Lower lobe of right lung (tissue), 2 donors: ENCODE measurements at places on chromosomes 7 and 10. TPM values are rescaled to one million over a fixed set of nuclear protein-coding genes. Genes with fewer than 3 reads are reported as not detected.

The NEBL gene
- 96.4 TPM for total RNA-seq

DNA sequence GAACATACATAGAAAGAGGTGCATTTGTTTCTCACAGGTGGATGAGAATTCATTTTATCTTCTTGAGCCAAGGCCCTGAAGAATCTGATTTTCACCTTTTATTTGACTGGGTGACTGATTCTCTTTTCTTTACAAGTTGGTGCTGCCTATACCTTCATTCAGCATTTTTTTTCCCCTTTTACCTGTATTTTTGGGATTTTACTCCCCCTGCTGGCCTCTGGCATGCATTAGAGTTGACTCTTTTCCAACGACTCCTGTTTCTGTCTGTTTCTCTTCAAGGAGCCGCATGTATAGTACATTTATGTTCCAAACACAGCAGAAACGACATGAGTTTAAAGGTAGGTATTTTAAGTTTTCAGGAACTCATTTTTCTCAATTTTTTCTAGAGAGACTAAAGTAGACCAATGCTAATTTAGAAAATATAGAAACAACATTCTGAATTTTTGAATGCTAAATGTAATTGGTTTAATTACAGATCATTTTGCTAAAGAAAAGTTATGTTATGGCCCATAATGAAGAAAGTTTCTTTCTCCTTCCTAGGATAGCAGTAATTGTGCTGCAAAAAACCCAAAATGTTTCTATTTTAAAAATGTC, 149.8 kb upstream of the HDAC9 start:
- no peak for DNase-seq

GRCh38 chr7:148262721-148263229, 327.8 kb upstream of the C7orf33 start:
- DNase-seq: peak; percentile 56

The MYH16 gene
- total RNA-seq: not detected

- DNase-seq: no peak
Observed at GRCh38 chr10:64881257-64881656, 1360.1 kb downstream of the REEP3 start.

DNA sequence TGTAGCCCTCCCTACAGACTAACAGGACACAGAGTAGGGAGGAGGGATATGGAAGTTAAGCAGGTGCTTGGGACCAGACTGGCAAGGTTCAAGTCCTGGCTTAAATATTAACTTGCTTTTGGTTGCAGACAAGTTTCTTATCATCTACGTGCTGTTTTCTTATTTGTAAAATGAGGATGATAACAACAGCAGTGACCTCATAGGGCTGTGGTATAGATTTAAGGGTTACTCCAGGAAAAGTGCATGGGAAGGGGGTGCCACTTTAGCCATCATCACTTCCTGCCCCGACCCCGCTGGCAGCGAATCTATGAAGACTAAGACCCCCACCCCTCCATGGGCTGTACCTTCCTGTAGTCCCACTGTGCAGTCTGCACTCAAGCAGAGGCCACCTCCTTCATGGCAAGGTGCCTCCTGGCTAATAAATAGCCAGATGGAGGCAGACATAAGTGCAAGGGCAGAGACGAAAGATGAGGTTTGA, 250.2 kb downstream of the COBL start:
- DNase-seq: no peak

DNA sequence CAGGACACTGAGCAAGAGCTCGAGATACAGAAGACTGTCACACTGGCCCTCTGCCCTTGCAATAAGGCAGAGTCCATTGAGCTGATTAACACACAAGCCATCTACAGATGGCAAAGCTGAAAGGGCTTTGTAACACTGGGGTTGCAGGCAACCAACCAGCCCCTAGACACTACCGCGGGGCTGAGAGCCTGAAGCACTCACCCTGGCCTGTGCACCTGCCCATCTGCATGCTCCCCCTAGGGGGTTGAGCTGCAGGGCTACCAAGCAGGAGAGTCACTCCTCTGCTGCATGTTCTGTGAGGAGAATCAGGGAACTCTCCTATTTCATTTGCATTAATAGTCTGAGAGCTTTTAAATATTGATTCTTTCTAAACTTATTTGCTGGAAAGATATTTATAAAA, 128.1 kb upstream of the VIPR2 start:
- DNase-seq: no peak

DNA sequence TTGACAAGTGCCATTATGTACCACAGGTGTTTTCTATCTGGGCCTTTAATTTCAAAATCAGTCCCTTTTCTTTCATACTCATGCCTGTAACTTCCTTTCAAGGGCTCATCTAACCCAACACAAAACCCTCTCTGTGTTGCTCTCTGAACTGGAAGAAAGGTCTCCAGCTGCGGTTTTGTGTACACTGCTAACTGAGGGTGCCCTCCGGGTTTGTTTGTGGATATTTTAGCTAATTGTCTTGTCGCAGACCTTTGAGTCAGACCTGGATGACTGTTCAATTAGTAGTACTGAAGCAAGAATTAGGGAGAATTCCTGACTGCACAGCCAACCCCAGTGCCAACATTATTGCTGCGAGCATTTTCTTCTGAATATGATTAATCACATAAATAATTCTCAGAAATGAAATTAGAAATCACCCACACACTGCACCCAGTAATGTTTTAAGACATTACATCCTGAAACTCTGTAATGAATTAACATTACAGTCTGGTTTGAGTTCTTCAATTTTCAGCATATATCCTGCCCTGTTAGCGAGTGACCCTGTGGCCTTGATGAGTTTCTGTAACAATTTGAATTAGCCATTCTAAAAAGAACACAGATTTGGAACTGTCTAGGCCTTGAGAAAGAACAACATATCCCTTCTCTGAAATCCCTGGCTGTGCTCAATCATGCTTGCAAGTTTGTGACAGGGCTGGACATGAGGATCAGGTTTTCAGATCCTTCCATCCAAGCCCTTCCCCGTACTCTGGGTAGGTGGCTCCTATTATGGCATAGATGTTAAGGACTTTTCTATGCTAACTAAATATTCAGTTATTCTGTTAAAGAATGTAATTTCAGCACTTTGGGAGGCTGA, 460.1 kb downstream of the PLXDC2 start:
- DNase-seq: no peak

GRCh38 chr7:2217716-2218443, 14.9 kb downstream of the MAD1L1 start:
- DNase-seq: no peak

The SHH gene
- total RNA-seq: 7.3 TPM

DNA sequence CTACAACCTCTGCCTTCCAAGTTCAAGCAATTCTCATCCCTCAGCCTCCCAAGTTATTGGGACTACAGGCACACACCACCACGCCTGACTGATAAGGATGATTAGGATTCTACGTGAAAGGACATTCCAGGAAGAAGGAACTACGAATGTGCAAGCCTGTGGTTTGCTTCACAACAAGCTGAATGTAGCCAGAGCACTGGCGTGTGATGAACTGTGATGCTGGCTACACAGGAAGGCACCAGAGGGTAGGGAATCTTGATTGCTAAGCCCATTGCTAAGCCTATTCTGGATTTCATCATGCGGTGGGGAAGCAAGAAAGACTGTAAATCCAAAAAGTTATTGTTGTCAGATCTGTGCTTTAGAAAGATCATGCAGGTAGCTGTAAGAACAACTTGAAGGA, 72.3 kb upstream of the SRRM3 start:
- DNase-seq: no peak

GRCh38 chr7:76514926-76515771, 4.8 kb downstream of the UPK3B start:
- no peak for DNase-seq

- no peak for DNase-seq
Observed at GRCh38 chr7:40808378-40808942, 673.7 kb downstream of the SUGCT start.

GRCh38 chr7:27179503-27180430, 5.3 kb downstream of the HOXA11 start:
- peak; percentile 76 for DNase-seq

- DNase-seq: no peak
Observed at GRCh38 chr10:113444766-113445365, 108.0 kb upstream of the HABP2 start.

The MMD2 gene
- total RNA-seq: not detected

- DNase-seq: no peak
Observed at GRCh38 chr7:125459038-125459437, 529.4 kb upstream of the POT1 start.

DNA sequence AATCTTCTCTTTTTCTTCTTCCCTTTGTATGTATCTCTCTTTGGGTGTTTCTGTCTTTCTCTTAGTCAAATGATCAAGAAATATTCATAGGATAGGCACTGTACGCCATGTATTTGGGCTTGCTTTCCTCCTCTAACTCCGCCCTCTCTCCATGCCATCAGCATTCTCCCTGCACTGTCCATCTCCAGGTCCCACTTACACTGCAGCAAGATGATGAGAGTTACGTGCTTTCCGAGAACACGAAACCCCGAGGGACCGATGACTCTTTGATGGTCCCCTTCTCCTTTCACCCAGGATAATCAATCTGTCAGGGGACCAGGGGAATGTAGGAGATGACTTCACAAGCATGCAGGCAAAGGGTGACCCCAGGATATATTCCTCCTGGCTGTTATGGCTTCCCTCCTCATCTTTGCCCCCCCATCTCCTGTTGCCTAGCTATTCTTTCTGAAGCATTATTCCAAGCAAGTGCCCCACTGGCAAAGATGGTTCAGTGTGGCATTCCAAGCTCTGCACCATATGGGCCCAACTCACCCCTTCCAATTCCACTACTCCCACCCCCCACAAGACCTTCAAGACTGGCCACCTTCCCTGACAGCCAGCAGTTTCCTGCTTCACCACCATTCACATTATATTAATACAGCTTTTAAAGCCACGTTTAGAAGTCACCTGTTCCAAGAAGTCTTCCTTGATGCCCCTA, 40.0 kb downstream of the HIF1AN start:
- DNase-seq: no peak

DNA sequence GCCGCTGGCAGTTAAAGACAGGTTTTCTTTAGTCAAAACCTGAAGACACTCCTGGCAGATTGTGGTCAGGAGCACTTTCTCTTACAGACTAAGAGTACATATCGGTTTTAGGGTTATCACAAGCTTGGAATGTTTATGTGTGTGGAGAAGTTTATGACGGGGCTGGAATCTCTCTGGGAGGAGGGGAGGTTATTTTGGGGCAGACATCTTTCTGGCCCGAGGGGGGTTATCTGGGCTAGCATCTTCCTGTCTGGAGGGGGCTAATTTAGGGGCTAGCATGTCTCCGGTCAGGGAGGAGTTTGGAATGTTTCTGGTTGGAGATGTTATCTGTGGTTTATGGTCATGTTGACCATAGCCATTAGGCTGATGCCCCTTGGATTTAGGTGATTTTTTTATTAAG, 141.2 kb upstream of the KIF5B start:
- no peak for DNase-seq

The STN1 gene
- total RNA-seq: 37.0 TPM

GRCh38 chr7:138208864-138209263, 132.6 kb downstream of the AKR1D1 start:
- DNase-seq: no peak

DNA sequence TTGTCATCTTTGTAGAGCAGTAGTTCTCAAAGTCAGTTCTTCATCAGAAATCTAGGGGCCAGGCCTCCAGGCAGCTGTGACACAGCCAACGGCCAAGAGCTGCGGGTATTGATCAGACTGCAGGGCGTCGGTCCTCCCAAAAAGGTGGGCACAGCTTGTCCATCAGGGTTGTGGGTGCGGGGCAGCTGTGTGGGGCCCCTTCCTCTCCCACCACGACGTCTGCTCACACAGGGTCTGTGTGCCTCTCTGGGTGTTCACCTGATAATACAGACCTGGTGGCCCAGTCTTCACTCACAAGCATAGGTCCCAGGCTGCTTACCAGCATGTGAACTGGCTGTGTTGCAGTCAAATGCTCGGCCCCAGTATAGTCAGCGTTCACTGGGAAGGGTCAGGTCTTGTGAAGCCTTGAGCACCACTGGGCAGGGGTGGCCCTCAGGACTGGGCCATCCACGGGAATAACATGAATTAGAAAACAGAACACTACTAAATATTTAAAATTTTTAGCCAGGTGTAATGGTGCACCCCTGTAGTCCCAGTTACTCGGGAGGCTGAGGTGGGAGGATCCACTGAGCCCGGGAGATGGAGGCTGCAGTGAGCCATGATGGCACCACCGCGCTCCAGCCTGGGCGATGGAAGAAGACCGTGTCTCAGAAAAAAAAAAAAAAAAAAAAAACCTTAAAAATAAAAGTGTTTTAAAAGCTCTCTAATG, 102.8 kb upstream of the DIP2C start:
- no peak for DNase-seq

GRCh38 chr10:72218726-72219125, 2.6 kb upstream of the ASCC1 start:
- no peak for DNase-seq

- DNase-seq: no peak
Observed at GRCh38 chr7:19713676-19714075, 4.8 kb upstream of the POLR1F start.

- no peak for DNase-seq
Observed at GRCh38 chr10:119306986-119307392, 99.6 kb downstream of the GRK5 start.

GRCh38 chr10:133225707-133226191, 4.3 kb upstream of the UTF1 start:
- no peak for DNase-seq

DNA sequence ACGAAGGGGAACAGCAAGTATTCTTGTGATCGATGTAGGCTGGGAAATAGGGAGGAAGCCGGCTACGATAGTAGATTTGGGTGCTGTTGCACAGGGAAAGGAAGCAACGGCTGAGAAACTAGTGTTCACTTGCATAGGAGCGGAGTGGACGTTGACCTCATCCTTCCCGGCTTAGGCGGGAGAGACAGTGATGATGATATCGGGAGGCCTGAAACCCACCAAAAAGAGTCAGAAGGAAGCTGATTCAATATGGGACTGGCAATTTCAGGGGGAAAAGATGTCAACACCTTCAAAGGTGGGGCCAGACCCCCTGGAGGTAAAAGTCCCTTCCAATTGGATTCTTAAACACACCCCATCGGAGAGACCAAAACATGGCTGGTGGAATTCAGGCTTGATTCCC, 61.3 kb downstream of the CARD11 start:
- DNase-seq: no peak

DNA sequence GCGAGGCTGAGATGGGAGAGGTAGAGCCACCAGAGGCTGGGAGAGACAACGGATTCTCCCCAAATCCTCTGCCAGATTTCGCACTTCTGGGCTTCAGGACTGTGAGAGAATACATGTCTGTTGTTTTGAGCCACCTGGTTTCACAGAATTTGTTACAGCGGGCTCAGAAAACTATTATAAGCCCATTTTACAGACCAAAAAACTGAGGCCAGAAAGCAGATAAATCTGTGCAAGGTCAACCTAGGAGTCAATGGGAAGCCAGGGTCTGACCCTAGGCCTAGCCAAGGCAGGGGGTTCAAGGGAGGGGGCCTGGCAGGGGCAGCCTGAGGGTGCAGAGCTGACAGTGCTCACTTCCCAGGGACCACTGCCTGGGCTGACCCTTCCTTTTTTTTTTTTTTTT, 8.7 kb downstream of the MYL10 start:
- DNase-seq: no peak

DNA sequence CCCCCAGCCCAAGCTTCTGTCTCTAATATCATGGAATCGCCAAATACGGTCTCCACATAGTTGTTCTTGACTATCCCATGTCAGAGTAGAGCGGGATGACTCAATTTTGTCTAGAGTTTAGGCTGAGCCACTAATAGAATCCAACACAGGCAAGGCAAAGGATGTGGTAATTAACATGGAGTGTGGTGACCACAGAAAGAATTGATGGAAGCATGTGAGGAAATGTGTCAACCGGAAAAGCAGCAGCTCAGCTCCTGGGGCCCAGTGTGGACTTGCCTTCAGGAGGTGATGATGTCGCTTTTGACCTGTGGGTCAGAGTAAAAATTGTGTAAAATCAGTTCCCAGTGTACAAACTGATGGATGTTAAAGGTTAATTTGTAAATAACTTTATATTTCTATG, 139.3 kb upstream of the KLF6 start:
- DNase-seq: no peak

The OR2A42 gene
- total RNA-seq: not detected

The MUC3A gene
- total RNA-seq: 1.7 TPM
